ACHN (cell line): ENCODE measurements at places on chromosomes 11 and 22.

DNA sequence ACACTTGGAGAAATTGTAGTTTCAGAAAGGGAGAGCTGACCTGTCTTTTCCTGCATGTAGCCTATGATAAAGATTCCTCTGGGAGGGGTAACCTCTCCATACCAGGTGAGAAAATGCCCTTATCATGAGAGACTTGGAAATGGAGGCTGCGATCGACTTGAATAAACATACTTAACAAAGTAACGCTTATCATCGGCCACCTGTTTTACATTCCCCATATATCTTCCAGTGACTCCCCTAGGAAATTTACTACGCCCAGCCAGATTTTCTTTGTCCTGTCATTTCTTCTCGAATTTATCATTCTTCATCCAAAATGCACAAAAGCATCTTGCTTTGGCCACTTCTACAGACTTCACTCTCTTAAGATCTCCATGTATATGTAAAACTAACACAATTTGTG lies 143.5 kb downstream of the CCDC81 start:
- no peak for DNase-seq

- DNase-seq: peak; percentile 48
These were observed 2.6 kb upstream of the HPX start for GRCh38 chr11:6443269-6444003.

DNA sequence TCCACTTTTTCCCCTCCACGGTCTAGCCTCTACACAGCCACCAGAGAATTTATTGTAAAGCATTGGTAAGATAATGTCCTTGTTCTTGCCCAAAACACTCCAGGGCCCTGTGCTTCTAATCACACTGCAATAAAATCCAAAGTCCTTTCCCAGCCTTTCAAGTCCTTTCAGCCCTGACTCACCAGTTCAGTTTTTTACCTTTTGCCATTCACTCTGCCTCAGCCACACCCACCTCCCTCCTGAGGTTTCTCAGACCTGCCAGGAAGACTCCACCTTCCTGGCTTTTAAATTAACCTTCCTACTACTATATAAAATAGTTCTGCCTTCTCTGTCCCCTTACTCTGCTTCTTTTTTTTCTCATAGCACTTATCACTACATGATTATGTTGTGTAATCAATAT lies 91.0 kb upstream of the ARHGAP32 start:
- DNase-seq: no peak

- DNase-seq: no peak
These were observed 66.4 kb downstream of the LRRC32 start for GRCh38 chr11:76604081-76604625.

DNA sequence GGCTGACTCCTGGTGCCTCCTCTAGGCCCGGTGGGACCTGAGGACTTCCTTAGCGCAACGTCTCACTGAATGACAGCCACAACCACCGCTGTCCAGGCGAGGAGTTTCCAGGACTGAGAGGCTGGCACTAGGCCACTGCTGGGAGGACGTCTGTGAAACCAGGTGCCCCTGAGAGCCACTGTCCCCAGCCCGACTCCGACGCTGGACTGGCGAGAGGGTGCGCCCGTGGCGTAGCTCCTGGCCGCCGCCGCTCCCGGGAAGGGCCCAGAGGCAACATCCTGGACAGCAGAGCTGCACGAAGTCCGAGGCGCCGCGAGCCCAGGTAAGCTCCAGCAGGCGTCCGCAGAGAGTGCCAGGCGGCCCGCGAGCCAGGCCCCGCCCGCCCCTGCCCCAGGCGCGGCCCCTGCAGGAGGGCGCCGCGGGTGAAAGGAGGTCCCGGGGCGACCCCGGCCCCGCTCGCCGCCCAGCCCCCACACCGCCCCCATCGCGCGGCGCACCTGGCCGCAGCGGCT lies 525 bp downstream of the DGCR2 start:
- peak; percentile 20 for DNase-seq

DNA sequence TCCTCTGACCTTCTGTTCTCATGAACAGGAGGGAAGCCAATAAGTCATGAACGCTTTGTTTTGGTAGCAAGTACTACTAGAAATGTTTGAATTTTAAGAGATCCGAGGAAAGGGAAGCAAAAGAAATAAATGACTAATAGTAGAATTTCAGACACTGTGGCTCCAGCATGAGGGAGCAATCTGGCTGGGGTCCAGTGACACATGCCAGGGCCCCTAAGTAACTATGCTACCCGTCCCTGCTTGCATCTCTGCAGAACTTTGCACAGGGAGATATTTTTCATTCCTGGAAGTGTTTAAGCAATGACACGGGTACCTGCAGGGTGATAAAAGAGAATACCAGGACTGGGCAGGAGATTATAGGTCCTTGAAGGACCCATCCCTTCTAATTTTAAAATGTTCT lies 7.3 kb upstream of the ADAMTS8 start:
- DNase-seq: no peak

- no peak for DNase-seq
These were observed 6.0 kb upstream of the SLC7A4 start for GRCh38 chr22:21038405-21038804.
